ENCODE measurements at places on chromosomes 11 and 22.

- DNase-seq, result no peak
These were observed 1.1 kb downstream of the CHRM1 start for GRCh38 chr11:62919898-62920640.

DNA sequence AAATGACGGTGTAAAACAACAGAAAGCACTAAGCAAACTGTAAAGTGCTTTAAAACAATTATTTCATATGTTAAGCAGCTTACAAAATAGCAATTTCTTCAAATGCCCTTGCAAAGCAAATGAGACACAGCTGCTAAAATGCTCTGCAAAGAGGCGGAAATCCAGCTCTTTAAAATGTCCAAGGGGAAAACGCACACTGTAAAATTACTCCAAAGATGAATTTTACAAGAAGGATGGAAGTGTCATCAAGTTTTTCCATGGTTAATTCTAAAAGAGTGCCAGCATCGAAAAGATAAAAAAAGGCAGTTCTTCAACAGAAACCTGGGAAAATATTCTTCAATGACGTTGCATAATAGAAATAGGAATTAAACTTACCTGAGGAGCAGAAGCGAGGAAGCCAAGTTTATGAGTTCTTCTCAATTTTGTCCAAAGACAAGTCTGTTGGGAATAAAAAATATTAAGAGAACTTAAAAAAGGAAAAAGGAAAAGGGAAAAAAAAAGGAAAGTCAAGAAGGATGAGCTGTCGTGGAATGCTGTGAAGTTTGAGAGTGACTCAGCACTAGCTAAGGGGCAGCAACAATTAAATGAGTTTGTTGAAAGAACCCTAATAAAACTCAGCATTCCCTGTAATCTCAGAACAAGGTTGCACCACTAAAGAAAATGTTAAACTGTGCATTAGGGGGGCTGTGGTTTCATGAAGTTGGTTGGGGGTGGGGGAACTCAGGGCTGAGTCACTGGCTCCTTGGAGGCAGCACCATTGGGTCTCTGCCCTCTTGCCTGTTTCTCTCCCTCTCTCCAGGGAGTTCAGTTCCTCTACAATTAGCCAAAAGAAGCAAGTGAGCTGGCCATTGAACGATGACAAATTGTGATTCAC, 64.2 kb upstream of the BLID start:
- no peak for DNase-seq

GRCh38 chr11:70448983-70449567, 50.7 kb downstream of the CTTN start:
- no peak for DNase-seq

DNA sequence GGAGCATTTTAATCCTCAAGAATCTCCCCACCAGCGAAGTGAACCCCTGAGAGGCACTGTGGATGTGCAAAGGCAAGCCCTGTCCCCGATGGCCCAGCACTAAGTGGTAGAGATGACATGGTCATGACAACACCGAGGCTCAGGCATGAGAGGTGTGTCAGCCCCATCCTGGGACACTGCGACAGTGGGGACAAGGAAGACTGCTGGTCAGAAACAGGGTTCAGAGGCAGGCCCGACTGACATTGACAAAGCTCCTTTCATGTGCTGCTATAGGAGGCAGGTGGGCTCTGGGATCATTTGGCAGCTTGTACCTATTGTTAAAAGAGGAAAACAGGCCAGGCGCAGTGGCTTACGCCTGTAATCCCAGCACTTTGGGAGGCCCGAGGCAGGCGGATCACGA, 54.3 kb upstream of the MYEOV start:
- no peak for DNase-seq

- DNase-seq, result no peak
These were observed 81.5 kb downstream of the GRK3 start for GRCh38 chr22:25645964-25646363.

GRCh38 chr22:25156736-25157135, 42.9 kb upstream of the CRYBB3 start:
- DNase-seq, result no peak

- DNase-seq, result no peak
These were observed 400.4 kb downstream of the TBC1D22A start for GRCh38 chr22:47162865-47163264.

DNA sequence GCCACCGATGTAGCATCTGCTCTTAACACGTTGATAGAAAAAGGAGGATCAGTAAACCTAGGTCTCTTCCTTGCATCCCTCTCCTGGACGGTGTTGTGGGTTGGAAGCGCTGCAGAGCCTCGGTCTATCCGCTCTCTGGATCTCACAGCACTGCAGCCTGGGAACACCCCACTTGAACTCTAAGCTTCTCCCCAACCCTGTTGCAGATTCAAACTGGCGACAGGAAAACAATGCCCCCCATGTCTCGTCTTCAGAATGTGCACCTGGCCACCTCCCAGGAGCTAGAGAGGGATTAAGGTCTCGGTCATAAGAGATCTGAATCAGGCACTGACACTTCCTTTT, 454 bp downstream of the TMEM218 start:
- DNase-seq, result no peak

DNA sequence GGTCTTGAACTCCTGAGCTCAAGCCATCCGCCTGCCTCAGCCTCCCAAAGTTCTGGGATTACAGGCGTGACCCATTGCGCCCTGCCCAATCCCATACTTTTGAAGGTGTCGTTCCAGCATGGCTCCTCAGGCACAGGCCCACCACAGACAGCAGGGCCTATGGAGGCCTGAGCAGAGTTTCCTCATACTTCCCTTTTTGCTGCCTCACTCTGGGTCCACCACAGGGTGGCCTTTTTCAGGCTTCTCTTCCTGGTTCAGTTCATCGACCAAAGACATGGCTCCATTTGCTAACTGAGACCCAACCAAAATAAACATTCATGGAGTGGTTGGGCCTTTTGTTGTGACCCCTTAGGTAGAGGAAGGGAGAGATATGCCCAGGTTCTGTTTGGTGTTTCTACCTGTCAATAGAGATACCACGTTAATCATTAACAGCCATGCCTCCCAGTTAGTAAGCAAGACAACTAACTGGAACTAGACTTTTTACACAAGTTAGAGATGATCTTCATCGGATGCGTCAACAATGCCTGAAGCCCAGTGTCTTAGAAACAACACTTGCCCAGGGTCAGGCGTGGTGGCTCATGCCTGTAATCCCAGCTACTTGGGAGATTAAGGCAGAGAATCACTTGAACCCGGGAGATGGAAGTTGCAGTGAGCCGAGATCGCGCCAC, 35.1 kb downstream of the TRIOBP start:
- DNase-seq, result no peak
